Activated CD8-positive, alpha-beta memory T cell treated with anti-CD3 and anti-CD28 coated beads, Interleukin-2, amount 50 U/mL, for 48 hours (primary cell): ENCODE measurements at places on chromosomes 4 and X.

DNA sequence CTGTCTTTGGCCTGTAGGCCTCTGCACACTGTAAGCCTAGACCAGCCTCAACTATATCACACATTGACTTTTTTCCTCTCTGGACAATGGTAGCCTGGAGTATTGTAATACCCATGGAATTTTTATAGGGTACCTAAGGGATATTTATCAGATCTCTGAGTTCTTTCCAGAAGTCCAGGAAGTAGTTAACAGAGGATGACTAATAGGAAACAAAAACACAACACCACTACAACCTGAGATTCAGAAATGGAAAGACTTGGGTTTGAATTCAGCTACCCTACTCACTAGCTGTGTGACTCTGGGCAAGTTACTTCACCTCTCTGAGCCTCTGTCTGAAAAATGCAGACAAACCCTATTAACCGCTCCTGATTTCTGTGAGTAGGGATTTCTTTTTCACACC is 7.7 kb upstream of the STX18 start:
- no peak for DNase-seq

GRCh38 chr4:11748164-11748872 is 319.6 kb upstream of the HS3ST1 start:
- DNase-seq = no peak

- no peak for DNase-seq
These were observed 200.3 kb upstream of the BCOR start for GRCh38 chrX:40298069-40298468.

GRCh38 chr4:88604978-88605678 is 12.8 kb downstream of the HERC3 start:
- no peak for DNase-seq

GRCh38 chrX:44550563-44550962 is 7.9 kb upstream of the FUNDC1 start:
- no peak for DNase-seq

DNA sequence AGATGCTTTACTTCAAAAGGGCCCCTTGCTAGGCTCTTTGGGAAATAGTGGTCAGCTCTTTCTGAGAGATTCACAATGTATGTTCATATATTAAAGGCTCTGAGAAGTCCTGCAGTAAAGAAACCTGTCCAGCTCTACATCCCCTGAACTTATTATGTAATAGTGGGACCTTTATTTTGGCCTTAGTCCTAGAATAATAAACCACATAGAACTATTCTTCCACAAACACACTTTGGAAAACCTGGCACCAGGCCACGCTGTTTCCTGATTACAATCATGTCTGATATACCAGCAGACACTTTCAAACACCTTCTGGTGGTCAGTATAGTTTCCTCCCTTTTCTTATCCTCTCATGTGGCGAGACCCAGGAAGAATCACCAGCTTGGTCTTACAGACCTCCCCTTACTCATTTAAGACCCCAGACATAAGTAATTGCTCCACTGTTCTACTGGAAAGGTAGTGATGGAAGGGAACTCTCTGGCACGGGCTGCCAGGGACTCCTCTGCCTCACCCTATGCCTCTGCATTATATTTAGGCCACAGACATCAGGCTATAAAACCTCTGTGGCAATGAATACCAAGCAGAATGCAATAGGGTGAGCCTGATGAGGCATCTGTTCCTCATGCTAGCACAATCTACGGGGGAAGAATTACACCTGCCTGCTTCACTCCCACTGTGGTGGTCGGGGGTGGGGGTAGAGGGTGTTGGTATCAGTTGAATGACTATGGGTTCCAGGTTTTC is 5.7 kb upstream of the PPEF1 start:
- no peak for DNase-seq

DNA sequence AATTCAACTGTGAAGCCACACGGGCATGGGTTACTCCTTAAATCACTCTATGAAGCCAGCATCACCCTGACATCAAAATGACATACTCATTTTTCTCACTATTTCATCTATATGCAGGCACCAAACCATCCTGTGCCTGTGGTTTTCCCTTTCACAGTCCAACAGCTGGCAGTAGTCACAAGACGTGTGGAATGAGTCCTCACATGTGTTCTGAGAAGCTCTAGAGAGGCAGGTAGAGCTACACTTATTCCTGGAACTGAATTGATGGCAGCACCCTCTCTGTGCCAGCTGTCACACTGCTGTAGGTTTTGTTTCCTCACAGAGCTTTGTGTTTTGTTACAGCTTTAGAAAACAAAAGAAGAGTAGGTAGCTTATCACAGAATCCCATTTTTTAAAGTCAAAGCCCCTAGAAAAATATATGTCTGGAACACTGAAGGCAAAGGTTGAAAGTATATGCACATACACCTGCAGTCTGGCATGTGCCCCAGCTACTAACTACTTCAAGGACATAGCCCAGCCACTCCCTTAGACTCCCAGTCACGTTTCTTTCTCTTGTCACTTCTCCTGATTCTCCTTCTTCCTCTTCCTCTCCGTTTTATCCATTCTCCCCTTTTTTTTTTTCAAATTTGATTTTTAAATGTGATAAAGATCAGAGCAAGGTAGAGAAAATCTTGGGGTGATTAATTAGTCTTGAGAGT is 107.1 kb downstream of the ANXA10 start:
- DNase-seq = no peak

DNA sequence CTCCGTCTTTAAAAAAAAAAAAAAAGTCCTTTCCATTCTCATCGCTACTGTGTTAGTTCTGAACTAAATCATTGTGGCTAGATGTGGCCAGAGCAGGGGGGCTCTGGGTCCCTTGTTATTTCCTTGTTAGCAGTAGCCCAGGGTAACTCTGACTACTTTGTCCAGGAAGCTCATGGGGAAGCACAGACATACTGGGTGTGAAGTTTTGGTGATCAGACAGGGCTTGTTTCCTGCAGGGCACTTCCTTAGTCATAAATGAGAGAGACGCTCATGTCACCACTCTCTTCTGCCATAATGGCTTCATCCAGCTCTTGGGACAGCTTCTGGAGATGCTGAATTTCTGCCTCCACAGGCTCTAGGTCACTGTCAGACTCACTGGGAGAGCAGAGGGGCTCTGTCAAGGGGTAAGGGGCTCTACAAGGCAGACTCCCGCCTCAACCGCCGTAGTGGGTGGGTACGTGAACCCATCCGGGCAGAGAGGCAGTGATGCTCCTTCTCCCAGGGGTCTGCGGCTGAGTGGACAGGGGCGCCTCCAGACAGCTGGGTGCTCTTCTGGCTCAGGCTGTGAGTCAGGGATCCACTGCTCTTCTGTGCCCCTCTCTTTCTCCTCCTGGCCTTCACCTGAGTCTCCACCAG is 12.9 kb downstream of the STIM2 start:
- DNase-seq = peak; percentile 68

DNA sequence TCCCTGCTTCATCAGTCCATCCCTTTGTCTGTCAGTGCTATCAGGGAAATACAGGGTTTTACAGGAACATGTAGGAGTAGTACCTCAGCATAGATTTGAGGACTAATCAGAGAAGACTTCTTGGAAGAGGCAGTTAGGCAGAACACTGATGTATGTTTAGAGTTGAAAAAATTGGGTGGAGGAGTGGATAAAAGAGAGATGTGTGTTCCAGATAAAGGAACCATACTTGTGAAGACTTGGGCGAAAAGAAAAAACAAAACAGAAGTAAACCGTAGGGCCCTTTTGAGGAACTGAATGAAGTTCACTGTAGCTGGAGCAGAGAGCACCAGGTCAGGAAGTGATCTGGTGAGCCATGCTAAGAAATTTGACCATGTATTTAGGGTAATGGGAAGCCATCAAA is 32.3 kb downstream of the AFF1 start:
- DNase-seq = no peak

DNA sequence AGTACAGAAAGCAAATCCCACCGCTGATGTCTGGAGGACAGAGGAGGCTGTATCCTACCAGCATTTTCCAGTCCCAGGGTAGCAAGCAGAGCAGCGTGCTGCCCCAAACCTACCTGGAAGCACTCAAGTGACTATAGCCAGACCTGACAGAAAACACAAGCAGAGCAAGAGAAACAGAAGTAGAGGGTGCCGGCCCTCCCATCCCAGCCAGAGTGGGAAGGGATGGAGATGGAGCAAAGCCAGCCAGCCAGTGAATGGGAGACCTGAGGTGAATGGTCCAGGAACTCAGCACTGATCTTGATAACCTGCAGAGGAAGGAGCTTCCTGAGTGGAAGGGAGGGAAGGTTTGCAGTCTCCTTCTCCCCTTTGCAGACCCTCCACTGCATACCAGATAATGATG is 185.2 kb downstream of the MAML3 start:
- no peak for DNase-seq

- no peak for DNase-seq
These were observed 11.7 kb upstream of the TMEM271 start for GRCh38 chr4:587671-588350.

DNA sequence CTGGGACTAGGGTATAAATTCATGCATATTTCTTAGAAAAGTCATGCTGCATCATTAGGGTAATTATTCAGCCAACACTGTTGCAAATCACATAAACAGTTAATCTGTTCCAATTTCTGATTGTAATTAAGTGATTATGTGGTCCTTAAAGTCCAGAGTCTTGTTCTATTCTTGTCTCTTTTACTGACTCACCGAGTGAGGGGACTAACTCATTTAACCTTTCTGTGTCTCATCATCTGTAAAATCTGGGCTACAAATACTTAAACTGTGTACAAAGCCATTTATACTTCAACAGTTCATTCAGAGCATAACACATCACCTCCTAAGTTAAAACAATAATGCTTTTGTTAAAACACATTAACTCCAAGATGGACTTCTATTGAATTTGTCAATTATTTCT is 65.4 kb upstream of the KLHL13 start:
- no peak for DNase-seq

DNA sequence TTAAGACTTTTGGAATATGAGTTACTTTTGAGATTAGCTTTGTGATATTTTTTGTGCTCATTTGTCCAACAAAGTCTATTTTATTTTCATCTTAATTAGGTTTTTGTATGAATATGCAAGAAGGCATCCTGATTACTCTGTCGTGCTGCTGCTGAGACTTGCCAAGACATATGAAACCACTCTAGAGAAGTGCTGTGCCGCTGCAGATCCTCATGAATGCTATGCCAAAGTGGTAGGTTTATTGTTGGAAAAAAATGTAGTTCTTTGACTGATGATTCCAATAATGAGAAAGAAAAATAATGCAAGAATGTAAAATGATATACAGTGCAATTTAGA is 10.8 kb downstream of the ALB start:
- DNase-seq = no peak

GRCh38 chrX:69555481-69556041 is 51.4 kb downstream of the NALF2 start:
- DNase-seq = no peak

- no peak for DNase-seq
These were observed 32.7 kb upstream of the LIMCH1 start for GRCh38 chr4:41505161-41505661.

DNA sequence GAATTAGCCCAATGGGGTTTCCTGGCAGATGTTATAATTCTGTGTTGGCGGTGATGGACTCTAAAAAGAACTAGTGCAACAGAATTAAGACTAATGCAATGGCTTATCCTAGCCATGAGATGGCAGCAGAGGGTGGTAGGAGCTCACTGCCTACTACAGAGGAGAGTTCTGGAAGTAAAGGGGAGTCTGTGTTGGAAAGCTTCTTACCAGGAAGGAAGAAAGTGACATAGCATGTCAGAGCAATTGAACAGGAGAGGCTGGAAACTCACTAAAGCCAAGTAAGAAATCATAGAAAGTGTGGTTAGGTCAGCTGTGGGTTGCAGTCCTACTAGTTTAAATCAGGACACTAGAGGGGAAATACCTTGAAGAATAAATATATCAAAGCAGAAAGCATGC is 6.3 kb upstream of the TRPC5OS start:
- DNase-seq = no peak

- DNase-seq = no peak
These were observed 67.7 kb upstream of the FAM9A start for GRCh38 chrX:8868906-8869305.

DNA sequence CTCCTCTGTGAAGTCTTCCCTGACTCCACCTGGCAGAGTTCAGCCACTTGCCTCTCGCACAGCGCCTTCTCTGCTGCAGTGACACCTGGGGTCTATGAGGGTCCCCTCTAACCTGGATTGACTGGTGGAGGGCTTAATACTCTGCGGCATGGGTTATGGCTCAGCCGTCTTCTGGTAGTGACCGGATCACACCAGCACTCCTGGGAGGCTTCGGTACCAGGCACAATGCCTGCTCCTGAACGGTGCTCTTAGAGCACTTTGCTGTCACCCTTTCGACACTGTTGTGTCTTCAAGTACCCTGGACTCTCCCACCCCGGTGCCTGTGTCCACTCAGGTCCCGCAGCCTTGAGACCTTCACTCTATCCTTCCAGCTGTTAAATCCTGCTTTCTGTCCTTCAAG is 50.0 kb downstream of the C4orf50 start:
- DNase-seq = peak; percentile 10

DNA sequence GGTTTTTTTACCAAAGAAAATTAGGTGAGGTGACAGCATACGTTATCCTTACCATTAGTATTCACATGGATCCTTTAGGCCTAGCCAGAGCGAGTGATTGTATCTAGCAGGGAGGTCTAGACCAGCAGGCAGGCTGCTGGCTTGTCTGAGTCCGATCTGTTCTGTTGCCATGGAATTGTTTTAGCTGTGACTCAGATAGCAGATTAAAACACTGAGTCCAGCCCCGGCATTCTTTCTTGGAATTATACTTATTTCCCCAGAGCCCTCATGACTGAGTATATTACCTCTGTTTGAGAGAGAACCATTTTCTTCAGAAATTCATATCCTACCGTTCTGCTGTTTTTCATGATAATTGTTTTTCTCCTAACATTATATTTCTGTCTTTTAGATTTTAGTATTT is 37.4 kb downstream of the OCRL start:
- DNase-seq = no peak

GRCh38 chr4:87103691-87104187 is 116.7 kb downstream of the KLHL8 start:
- DNase-seq = no peak

DNA sequence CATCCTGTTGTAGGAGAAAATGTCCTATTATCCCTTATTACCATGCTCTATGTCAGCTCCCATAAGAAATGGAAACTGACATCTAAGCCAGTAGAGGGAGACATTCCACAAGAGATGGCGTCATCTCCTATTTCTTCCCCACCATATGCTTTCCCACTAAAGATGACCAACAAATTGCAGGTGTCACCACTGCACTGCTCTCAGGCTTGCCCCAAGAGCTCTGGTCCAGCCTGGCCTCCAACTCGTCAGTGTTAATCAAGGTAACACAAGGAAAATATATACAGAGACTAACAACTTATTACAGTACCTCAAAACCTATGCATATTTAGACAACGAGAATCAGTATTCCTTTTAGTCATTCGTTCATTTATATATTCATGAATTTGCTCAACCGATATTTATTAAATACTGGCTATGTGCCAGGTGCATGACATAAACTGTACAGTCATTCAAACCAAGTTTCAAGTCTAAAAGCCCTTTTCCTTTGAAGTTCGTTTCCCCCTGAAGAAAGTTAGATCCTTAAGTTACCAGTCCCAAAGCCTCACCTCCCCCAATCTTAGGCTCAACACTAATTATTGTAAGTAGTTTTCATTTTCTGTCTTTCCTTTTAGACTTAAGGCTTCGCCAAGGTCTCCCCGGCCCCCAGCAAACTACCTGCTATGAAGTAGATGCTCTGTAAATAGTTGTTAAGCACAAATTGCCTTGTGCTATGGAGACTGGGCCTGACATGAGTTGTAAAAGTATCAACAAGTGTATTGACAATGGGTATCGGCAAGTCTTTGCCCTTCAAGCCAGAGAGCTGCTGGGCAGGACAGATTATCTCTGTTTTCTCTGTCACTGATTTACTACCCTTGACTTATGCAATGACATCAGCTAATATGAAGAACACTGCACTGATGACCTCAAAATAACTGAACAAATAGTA is 3.1 kb upstream of the FGB start:
- DNase-seq = no peak
